K562 (cell line): ENCODE measurements at places on chromosomes 7 and 10.
A peak's percentile ranks its signal among the peaks of the same experiment; 100 is the strongest.

GRCh38 chr7:13279854-13280435 lies 592.5 kb downstream of the ARL4A start:
- DNase-seq: peak; percentile 25
- H3K4me3 ChIP-seq: no peak overlapping the region
- no peak overlapping the region for H3K27ac ChIP-seq
- H3K4me1 ChIP-seq: no peaks in the 10 kb centered on the region
- H3K27me3 ChIP-seq: no peaks in the 10 kb centered on the region

DNA sequence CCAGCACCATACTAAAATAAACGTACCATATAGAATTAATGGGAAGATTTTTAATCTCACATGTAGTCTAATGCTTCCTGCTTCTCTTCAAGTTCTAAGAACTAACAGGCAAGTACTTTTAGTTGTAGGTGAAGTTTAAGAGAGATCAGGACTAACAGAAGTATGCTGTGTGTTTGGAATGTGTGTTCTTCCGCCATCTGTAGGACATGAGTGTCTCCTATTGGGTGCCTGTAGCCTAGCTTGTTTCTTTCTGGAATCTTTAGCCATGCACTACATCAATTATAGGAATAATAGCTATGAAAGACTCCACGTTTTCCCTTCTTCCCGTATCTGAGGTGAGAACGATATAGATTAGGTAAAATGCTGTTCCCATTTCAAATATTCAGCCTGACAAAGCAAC lies 140.2 kb upstream of the AHR start:
- no peak for DNase-seq
- no peak overlapping the region for H3K27ac ChIP-seq
- no peaks in the 10 kb centered on the region for H3K4me1 ChIP-seq
- H3K27me3 ChIP-seq: no peaks in the 10 kb centered on the region

GRCh38 chr7:115474137-115474536 lies 552.2 kb downstream of the MDFIC start:
- H3K27me3 ChIP-seq: no peaks in the 10 kb centered on the region
- H3K27ac ChIP-seq: no peak overlapping the region
- no peak overlapping the region for H3K4me3 ChIP-seq
- no peaks in the 10 kb centered on the region for H3K4me1 ChIP-seq

- no peak for DNase-seq
- peaks cover 59% of the 10 kb centered on the region for H3K27me3 ChIP-seq
- no peak overlapping the region for H3K4me3 ChIP-seq
- H3K4me1 ChIP-seq: no peaks in the 10 kb centered on the region
- no peaks in the 10 kb centered on the region for H3K36me3 ChIP-seq
Observed at GRCh38 chr7:74025730-74026129, 2.2 kb upstream of the ELN start.

- H3K4me3 ChIP-seq: no peak overlapping the region
- H3K27ac ChIP-seq: no peak overlapping the region
- DNase-seq: no peak
- H3K27me3 ChIP-seq: no peaks in the 10 kb centered on the region
Observed at GRCh38 chr10:33600381-33600780, 265.9 kb upstream of the NRP1 start.

- H3K27me3 ChIP-seq: no peaks in the 10 kb centered on the region
- H3K4me1 ChIP-seq: peaks cover 30% of the 10 kb centered on the region
- H3K27ac ChIP-seq: peak overlapping the region; percentile 42; the same call in 2 of the 3 replicates
- H3K4me3 ChIP-seq: no peak overlapping the region
Observed at GRCh38 chr10:75231672-75232581, 3.8 kb downstream of the COMTD1 start.

- no peaks in the 10 kb centered on the region for H3K36me3 ChIP-seq
- no peak overlapping the region for H3K27ac ChIP-seq
- H3K4me3 ChIP-seq: no peak overlapping the region
- H3K4me1 ChIP-seq: no peaks in the 10 kb centered on the region; the same call in 1 of the 2 replicates
Observed at GRCh38 chr10:116621934-116622655, 1.3 kb downstream of the PNLIPRP2 start.

GRCh38 chr10:117531371-117532002 lies 11.1 kb upstream of the EMX2 start:
- peaks cover 17% of the 10 kb centered on the region for H3K27me3 ChIP-seq
- no peaks in the 10 kb centered on the region for H3K36me3 ChIP-seq
- no peak overlapping the region for H3K27ac ChIP-seq

DNA sequence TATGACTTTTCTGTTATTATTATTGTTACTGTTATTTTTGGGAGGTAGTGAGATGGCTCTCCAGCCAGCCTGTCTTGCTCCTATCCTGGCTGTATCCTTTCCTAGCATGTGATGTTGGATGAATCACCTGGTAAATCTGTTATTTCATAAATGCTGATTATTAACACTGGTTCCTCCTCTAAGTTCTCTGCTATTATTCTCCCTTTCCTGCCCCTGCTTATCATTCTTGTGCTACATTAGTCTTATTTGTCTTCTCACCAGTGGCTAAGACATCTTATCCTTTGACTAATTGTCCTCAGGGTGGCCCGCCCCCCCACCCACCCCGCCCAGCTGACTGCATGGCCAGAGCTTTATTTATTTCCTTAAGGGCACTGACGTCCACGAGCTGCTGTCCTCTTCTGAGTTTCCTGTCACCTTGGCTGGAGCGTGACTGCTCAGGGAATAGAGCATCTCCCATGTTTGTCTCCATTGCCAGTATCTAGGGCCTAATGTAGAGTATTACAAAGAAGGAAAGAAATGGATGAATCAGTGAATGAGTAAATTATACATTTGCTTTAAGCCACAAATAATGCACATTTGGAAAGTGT lies 110.1 kb upstream of the KLF6 start:
- H3K4me1 ChIP-seq: peaks cover 8% of the 10 kb centered on the region; the same call in 1 of the 2 replicates
- H3K36me3 ChIP-seq: no peaks in the 10 kb centered on the region
- DNase-seq: no peak
- H3K27ac ChIP-seq: no peak overlapping the region
- no peaks in the 10 kb centered on the region for H3K27me3 ChIP-seq
- no peak overlapping the region for H3K4me3 ChIP-seq
